ENCODE measurements at places on chromosomes 6 and 20. TPM values are rescaled to one million over a fixed set of nuclear protein-coding genes. Genes with fewer than 3 reads are reported as not detected.
A peak's percentile ranks its signal among the peaks of the same experiment; 100 is the strongest.

GRCh38 chr6:69668916-69669315, 127.9 kb downstream of the LMBRD1 start:
- H3K4me1 ChIP-seq = no peaks in the 10 kb centered on the region
- DNase-seq = no peak
- H3K27ac ChIP-seq = no peak overlapping the region
- H3K27me3 ChIP-seq = no peaks in the 10 kb centered on the region

Gene RAET1L
- total RNA-seq = not detected

DNA sequence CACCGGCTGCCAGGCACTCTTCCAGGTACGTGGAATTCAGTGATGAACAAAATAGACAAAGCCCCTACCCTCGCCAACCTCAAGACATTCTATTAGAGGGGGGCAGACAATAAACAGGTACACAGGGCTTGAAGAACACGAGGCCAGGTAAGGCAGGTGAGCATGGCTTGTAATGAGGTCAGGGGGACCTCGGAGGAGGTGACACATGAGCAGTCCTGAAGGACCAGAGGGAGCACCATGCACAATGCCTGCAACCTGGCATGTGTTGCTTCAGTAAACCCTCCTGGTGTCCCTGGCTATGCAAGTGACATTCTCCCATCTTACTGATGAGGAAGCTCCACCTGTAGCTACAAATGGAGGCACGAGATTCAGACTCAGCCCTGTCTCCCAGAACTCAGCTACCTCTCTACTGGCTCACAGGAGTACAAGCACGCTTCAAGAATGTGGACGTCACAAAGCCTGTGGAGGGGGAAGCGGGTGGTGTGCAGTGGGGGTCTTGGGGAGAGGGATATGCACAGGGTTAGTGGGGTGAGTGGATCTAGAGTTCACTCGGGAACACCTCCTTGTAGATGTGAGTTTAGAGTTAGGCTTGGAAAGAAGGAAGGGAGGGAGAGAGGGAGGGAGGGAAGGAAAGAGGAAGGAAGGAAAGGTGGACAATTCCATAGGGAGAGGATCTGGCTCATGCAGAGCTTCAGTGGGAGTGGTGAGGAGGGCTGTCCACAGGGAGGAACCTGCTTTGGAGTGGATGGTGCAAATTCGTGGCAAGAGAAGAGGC, 7.6 kb upstream of the MAPK13 start:
- H3K4me1 ChIP-seq = peaks cover 23% of the 10 kb centered on the region
- no peaks in the 10 kb centered on the region for H3K27me3 ChIP-seq
- DNase-seq = no peak
- no peak overlapping the region for H3K4me3 ChIP-seq

DNA sequence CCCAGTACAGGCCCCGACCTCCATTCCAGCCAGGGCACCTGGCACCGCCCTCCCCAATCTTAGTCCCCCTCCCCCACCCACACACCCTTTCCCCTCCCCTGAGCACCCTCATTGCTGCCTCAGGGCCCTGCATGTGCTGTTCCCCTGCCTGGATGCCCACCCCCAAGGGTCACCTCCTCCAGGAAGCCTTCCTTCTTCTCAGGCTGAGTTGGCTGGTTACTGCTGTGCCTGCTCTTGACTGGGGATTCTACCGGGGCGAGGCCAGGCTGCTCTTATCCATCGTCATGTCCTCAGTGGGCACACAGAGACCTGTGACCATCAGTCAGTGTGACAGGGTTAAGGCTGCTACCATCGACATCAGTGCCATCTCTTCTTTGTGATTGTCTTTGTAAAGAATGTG, 23.6 kb downstream of the BHLHE23 start:
- H3K36me3 ChIP-seq = no peaks in the 10 kb centered on the region
- no peak for DNase-seq
- H3K4me1 ChIP-seq = no peaks in the 10 kb centered on the region
- no peaks in the 10 kb centered on the region for H3K27me3 ChIP-seq
- no peak overlapping the region for H3K4me3 ChIP-seq

DNA sequence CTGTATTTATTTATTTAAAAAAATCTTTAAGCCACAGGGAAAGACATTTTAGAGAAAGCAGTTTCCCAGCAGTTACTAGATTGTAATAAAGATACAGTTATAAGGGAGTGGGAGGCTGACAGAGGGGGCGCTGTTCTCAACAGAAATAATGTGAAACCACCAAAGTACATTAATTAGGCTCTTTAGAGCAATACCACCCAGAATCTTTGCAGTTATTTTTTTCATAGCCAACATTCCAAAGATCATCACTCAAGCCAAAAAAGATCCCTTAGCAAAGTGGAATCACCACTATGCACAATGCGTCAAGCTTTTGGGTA, 331.3 kb upstream of the DEFB112 start:
- H3K4me3 ChIP-seq = no peak overlapping the region
- no peaks in the 10 kb centered on the region for H3K27me3 ChIP-seq
- no peaks in the 10 kb centered on the region for H3K36me3 ChIP-seq
- H3K27ac ChIP-seq = no peak overlapping the region

DNA sequence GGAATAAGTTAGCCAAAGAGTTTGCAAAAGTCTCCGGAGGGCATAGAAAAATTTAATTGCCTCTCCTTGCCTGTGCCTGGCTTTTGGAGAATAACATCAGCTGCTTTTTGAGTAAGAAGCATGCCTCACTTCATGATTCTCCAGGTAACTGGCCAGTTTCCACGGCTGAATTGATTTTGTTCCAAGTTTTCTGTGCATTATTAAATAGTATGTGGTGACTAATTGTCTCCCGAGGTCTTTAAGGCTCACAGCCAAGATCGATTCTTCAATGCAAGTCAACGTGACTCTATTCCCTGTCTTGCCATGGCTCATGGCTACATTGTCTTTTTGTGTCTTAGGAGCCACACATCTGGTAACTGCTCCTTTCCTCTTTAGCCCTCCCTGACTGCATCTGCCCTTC, 54.2 kb downstream of the CNR1 start:
- no peak overlapping the region for H3K4me3 ChIP-seq
- H3K36me3 ChIP-seq = no peaks in the 10 kb centered on the region
- no peaks in the 10 kb centered on the region for H3K27me3 ChIP-seq
- H3K4me1 ChIP-seq = no peaks in the 10 kb centered on the region
- H3K27ac ChIP-seq = no peak overlapping the region
- no peak for DNase-seq

Gene LAMA4
- 39.8 TPM for total RNA-seq

DNA sequence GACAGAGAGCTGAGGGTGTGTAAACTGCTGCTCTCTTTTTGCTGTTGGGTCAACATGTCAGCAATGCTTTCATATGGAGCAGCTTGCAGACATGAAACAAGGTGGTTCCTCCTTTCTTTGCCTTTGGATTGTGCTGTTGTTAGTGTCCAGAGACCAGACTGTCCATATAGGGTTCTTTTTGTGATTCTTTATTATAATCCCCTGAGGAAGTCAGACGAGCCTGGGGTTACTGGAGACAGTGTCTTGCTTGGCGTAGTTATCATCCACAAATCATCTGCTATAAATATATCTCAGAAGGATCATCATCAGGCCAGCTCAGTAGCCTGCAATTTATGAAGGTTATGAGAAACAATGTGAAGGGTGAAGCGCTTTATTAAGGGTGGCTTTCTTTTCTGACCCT, 2.3 kb upstream of the ADGRB3 start:
- H3K27ac ChIP-seq = no peak overlapping the region
- no peak overlapping the region for H3K4me3 ChIP-seq
- no peak for DNase-seq
- H3K4me1 ChIP-seq = peaks cover 3% of the 10 kb centered on the region
- H3K27me3 ChIP-seq = no peaks in the 10 kb centered on the region
- H3K36me3 ChIP-seq = no peaks in the 10 kb centered on the region

GRCh38 chr6:134254118-134254517, 63.8 kb downstream of the SGK1 start:
- DNase-seq = no peak
- no peaks in the 10 kb centered on the region for H3K36me3 ChIP-seq
- peak overlapping the region; percentile 84 for H3K27ac ChIP-seq
- peaks cover 19% of the 10 kb centered on the region for H3K4me1 ChIP-seq

- H3K27me3 ChIP-seq = no peaks in the 10 kb centered on the region
- H3K4me3 ChIP-seq = no peak overlapping the region
- no peak for DNase-seq
- no peaks in the 10 kb centered on the region for H3K36me3 ChIP-seq
Measured at GRCh38 chr6:154909821-154910220, 85.3 kb upstream of the TIAM2 start.

DNA sequence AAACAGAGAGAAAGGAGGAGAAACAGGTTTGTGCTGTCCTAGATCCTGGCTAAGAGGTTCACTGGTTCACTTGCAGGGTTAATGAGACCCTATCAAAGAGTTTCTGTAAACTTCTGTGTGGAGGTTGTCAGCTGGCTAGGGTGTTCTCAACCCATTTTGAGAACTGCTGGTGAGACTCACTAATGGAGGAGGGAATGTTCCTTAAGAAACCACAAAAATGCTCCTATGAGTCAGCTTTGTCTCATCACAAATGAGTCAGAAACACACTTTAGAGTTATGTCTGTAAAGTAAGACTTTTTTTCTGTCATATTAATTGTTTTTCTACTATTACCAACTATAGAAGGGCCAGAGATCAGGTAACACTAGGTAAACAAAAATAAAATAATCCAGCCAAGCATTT, 884.4 kb downstream of the PHF3 start:
- no peaks in the 10 kb centered on the region for H3K36me3 ChIP-seq
- H3K4me3 ChIP-seq = no peak overlapping the region
- no peak for DNase-seq
- H3K27me3 ChIP-seq = no peaks in the 10 kb centered on the region

Gene BPI
- not detected for total RNA-seq

Gene IL20RA
- total RNA-seq = 8.1 TPM

DNA sequence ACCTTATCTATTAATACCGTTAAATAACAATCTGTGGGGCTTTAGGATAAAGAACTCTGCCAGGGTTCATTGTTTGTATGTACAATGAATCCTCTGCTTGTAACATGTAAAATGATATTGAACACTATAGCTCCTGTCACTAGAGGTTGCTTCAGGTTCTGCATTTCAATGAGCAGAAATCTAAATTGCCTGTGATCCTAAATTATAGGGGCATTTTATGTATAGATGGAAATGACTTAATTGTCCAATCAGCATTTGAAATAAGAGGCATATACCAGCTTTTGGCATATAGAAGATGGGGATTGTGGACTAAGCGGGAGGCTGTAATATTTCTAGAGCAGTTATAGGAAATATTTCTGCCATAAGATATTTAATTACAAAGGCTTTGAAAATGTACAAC, 2.0 kb downstream of the NCOA3 start:
- no peaks in the 10 kb centered on the region for H3K27me3 ChIP-seq
- H3K36me3 ChIP-seq = no peaks in the 10 kb centered on the region
- no peak overlapping the region for H3K27ac ChIP-seq
- no peak overlapping the region for H3K4me3 ChIP-seq
- peaks cover 13% of the 10 kb centered on the region for H3K4me1 ChIP-seq

Gene XKR7
- not detected for total RNA-seq

Gene DACT2
- not detected for total RNA-seq

DNA sequence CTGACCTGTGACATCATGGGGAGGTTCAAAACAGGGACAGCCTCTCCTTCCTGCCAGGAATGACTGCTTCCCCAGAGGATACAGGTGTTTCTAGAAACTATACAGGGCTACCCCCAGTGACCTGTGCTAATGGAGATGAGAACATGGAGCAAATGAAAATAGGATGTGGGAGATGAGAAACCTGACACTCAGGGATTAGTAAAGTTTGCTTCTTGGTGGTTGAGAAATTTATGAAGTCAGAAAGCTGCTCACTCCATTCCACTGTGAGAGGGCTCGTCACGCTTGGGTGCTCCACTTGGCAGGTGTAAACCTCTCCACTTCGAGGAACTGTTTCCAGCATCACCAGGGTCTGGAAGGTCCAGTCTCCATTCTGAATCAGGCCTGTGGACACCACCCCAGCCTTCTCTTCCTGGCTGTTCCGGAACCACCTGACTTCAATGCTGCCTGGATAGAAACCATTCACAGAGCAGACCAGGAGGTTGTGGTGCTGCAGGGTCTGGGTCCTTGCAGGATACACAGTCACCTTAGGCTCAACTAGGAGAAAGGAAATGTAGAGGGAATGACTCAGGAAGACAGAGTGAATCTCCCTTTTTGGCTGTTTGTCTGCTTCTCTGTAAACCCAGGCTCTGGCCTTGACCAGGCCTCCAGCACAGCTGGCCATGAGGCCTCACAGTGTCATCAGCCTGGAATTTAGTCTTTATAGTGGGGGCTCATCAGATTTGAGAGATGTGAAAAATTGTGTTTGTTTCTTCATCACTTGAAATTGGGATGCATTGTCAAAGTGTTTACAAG, 10.8 kb downstream of the HLA-DRB5 start:
- no peaks in the 10 kb centered on the region for H3K4me1 ChIP-seq
- no peaks in the 10 kb centered on the region for H3K27me3 ChIP-seq
- DNase-seq = peak; percentile 34
- no peaks in the 10 kb centered on the region for H3K36me3 ChIP-seq
- H3K4me3 ChIP-seq = no peak overlapping the region
- H3K27ac ChIP-seq = no peak overlapping the region

Gene SLC17A2
- not detected for total RNA-seq

GRCh38 chr6:71852948-71853347, 33.4 kb upstream of the RIMS1 start:
- no peaks in the 10 kb centered on the region for H3K36me3 ChIP-seq
- H3K27ac ChIP-seq = no peak overlapping the region
- H3K4me3 ChIP-seq = no peak overlapping the region
- no peaks in the 10 kb centered on the region for H3K4me1 ChIP-seq
- no peak for DNase-seq

- H3K4me3 ChIP-seq = no peak overlapping the region
- H3K36me3 ChIP-seq = peaks cover 7% of the 10 kb centered on the region
- no peak for DNase-seq
- H3K27ac ChIP-seq = peak overlapping the region; percentile 60
Measured at GRCh38 chr20:36820928-36821327, 47.4 kb upstream of the DSN1 start.

DNA sequence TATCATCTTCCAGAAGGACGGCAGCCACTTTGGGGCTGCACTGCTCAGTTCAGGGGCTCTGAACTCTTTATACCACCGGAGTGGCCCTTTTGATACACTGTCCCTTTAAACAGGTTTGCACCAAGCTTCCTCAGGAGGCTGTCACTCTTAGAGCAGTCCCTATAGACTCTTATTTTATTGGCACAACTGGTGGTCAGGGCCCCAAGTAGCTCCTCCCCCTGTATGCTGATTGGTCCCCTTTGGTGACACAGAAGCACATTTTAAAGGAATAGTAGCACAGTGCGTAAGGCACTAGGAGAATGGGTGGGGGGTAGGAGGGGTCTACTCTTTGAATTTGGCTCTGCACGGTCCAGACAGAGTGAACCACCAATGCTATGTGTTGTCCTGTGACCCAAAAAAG, 122.6 kb upstream of the MLN start:
- H3K4me3 ChIP-seq = no peak overlapping the region
- H3K27ac ChIP-seq = no peak overlapping the region
- no peaks in the 10 kb centered on the region for H3K27me3 ChIP-seq
- no peak for DNase-seq
- H3K36me3 ChIP-seq = no peaks in the 10 kb centered on the region
- H3K4me1 ChIP-seq = no peaks in the 10 kb centered on the region
